ENCODE measurements at places on chromosomes 12 and 14. TPM values are rescaled to one million over a fixed set of nuclear protein-coding genes. Genes with fewer than 3 reads are reported as not detected.

GRCh38 chr12:64759035-64759894 lies at the start of gene GNS:
Gene GNS, minus strand, starts transcription at chr12:64759406. Its CDS starts 130 bp downstream, at chr12:64759276.
- DNase-seq, result peak; percentile 96

- no peak for DNase-seq
These were observed 73.6 kb downstream of the FIGNL2 start for GRCh38 chr12:51774933-51775332.

DNA sequence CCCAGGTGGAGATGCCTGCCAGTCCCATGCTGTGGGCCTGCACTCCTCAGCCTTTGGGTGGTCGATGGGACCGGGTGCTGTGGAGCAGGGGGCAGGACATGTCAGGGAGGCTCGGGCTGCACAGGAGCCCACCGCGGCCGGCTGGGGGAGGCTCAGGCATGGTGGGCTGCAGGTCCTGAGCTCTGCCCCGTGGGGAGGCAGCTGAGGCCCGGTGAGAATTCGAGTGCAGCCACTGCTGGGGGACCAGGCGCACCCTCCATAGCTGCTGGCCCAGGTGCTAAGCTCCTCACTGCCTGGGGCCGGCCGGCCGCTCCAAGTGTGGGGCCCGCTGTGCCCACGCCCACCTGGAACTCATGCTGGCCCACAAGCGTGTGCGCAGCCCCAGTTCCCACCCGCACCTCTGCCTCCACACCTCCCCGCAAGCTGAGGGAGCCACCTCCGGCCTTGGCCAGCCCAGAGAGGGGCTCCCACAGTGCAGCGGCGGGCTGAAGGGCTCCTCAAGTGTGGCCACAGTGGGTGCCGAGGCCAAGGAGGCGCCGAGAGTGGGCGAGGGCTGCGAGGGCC lies 49.6 kb downstream of the DACT1 start:
- DNase-seq, result no peak

DNA sequence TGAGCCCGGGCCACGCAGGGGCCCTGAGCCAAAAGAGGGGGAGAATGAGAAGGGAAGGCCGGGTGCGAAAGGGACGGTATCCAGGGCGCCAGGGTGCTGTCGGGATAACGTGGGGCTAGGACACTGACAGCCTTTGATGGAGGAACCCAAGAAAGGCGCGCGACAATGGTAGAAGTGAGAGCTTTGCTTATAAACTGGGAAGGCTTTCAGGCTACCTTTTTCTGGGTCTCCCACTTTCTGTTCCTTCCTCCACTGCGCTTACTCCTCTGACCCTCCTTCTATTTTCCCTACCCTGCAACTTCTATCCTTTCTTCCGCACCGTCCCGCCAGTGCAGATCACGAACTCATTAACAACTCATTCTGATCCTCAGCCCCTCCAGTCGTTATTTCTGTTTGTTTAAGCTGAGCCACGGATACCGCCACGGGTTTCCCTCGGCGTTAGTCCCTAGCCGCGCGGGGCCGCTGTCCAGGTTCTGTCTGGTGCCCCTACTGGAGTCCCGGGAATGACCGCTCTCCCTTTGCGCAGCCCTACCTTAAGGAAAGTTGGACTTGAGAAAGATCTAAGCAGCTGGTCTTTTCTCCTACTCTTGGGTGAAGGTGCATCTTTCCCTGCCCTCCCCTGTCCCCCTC lies 3.0 kb downstream of the SSTR1 start:
- DNase-seq, result no peak

DNA sequence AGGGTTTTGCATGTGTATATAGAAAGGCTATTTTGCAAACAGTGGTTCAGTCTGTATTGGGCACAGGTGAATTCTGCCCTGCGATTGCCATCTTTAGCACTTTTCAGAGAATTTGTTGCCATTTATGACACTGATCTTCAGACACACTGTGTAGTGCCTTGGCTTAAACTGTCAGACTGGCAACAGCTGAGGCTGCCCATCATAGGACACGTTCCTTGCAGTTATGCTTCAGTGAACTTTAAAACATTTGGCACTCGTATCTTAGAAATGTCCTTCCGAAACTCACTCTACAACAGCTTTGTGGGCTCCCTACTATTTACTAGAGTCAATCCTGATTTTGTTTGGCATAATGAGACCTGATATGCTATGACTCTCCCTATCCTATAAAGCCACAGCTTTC lies 29.1 kb downstream of the AP5M1 start:
- no peak for DNase-seq

GRCh38 chr14:106067935-106068334 lies 541.6 kb downstream of the TMEM121 start:
- no peak for DNase-seq

GRCh38 chr12:41624571-41624970 lies 436.5 kb downstream of the PDZRN4 start:
- no peak for DNase-seq

DNA sequence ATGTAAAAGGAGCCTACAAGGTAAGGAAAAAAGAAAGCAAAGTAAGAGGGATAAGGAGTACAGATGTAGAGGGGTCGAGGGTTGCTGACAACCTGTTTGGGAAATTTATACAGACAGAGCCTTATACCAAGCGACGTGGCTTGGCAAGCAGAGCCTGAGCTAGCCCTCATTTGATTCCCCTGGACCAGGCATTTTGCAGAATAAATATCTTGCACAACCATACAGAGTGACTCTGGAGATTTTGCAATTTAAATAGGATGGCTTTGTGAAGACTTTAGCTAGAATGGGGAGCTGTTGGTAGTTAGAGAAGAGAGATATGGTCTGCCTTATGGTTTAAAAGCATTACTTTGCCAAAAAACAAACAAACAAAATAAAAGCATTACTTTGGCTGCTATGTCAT lies 11.1 kb upstream of the ANO6 start:
- no peak for DNase-seq

- peak; percentile 50 for DNase-seq
These were observed 10.3 kb downstream of the DAO start for GRCh38 chr12:108890208-108890607.

GRCh38 chr14:52077256-52077979 lies 8.6 kb upstream of the NID2 start:
- DNase-seq, result peak; percentile 45

- peak; percentile 30 for DNase-seq
These were observed 13.8 kb downstream of the CD9 start for GRCh38 chr12:6213969-6214368.

DNA sequence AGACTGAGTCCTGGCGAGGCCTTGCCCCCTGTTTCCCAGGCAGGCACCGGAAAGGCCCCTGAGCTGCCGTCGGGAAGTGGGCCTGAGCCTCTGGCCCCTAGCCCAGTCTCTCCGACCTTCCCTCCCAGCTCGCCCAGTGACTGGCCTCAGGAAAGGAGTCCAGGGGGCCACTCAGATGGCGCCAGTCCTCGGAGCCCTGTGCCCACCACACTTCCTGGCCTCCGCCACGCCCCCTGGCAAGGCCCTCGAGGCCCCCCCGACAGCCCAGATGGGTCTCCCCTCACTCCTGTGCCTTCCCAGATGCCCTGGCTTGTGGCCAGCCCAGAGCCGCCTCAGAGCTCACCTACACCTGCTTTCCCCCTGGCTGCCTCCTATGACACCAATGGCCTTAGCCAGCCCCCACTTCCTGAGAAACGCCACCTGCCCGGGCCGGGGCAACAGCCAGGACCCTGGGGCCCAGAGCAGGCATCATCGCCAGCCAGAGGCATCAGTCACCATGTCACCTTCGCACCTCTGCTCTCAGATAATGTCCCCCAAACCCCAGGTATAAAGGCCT lies 10.9 kb downstream of the TNS2 start:
- no peak for DNase-seq

DNA sequence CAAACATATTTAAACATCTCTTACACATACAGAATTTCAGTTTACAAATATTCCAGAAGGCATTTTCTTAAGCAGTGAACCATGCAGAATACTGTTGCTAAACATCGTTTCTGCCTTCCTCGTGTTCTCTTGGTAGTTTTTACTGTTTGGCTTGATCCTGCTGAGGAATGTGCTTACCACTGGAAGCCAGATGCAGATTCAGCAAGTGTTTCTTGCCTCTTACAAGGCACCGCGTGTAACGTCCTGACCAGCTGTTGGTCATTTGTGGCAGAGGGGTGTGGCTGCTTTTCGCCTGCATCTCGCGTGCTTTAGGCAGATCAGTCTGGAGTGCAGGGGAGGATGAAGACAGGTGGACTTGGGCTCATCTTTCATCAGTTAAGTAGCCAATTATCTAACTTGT lies 12.4 kb downstream of the EIF2B1 start:
- no peak for DNase-seq

GRCh38 chr14:55446833-55447232 lies 6.4 kb upstream of the TBPL2 start:
- DNase-seq, result peak; percentile 96

DNA sequence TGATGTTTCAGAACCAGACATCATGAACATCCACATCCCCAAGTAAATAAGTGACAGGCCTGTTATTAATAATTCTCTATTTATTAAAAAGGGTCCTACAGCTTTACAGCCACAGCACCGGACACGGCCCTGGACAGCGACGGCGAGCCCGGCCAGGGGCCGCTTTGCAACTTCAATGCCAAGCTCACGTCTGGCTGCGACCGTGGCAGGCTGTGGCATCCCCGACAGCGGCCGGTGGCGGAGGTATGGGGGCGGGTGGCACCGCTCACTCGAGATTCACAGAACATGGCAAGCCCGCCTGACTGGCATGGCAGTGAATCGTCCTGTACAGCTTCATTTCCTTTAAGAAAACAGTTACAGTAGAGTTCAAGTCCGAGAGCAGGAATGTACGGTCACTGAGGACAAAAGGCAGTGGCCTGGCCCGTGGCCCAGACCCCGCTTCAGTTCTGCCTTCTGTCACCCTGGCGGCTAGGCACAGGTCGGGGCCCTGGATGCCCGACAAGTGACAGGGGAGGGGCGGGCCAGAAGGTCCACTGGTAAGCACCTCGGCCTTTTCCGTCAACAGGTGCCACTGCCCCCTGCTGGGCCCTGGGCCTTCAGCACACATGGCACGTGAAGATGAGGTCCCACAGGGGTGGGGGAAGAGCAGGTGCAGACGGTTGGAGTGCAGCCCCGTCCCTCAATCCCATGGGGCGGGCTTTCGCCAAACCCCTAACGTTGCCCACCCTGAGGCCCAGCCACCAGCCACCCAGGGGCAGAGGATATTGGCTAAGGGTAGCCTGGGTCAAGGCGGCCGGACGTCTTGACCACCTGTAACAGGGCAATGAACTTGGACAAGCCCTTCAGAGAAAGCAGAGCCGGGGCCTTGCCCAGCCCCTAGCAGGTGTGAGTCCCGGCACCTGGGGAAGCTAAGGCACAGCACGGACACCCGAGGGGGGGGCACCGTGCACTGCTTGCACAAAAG lies 30.3 kb downstream of the HIP1R start:
- DNase-seq, result peak; percentile 52

DNA sequence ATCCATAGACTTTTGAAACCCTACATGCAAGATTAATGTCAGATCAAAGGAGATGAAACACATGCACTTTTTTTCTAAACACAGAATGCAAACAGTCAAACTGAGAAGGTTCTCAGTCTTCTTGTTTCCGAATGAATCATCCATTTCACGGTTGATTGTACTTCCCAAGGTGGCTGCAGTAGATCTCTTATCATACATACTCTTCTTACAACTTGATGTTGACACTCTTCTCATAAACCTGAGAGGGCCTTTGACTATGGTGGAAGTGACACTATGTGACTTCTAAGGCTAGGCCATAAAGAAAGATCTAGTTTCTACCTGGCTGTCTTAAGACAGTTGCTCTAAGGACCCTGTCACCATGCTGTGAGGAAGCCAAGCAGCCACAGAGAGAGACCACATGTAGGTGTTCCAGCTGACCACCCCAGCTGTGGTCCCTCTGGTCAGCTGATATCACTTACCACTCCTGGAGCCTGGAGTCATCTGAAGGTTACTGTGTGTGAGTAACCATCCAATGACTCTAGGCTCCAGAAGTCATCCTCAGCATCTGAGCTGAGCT lies 67.2 kb upstream of the HMGA2 start:
- peak; percentile 84 for DNase-seq

- DNase-seq, result no peak
These were observed 105.8 kb upstream of the NAP1L1 start for GRCh38 chr12:76190299-76190698.

GRCh38 chr12:44874981-44875416 lies 1.1 kb downstream of the NELL2 start:
- DNase-seq, result no peak

DNA sequence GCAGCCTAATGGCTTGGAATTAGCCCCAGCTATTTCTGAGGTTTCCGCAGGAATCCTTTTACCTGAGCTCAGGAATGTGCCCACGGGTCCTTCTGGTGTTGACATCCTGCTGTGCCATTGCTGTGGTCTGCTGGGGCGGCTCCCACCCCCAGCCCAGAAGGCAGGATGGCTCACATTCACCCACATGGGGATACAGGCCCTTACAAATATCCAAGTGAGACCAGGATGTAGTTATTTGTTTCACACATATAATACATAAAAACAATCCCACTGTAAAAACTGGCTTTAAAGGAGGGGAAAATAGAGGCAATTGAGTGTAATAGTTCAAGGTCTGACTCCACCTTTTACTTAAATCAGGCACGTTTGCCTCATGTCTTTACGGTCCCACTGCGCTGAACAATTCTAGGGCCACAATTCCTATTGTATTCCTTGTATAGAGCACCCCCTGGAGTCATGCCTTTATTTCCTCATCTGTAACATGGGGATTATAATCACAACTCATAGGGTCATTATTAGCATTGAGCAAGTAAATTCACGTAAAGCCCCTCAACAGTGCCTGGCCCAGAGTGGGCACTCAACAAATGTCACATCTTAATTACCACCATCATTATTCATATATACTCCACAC lies 57.2 kb upstream of the FICD start:
- DNase-seq, result no peak

GRCh38 chr12:116469344-116469743 lies 89.8 kb upstream of the MAP1LC3B2 start:
- DNase-seq, result no peak

Gene IL23A
- 17.5 TPM for total RNA-seq

Gene IFNG-AS1
- total RNA-seq, result not detected

Gene SALL2
- 4.1 TPM for total RNA-seq

Gene NGDN
- total RNA-seq, result 77.3 TPM

Gene TAS2R9
- total RNA-seq, result not detected

Gene GPN3
- total RNA-seq, result 31.4 TPM

Measured in PC-3 (cell line).